Activated effector memory CD4-positive, alpha-beta T cell treated with anti-CD3 and anti-CD28 coated beads, Interleukin-2, amount 50 U/mL, for 16 hours (primary cell): ENCODE measurements at places on chromosomes 2 and 18.

DNA sequence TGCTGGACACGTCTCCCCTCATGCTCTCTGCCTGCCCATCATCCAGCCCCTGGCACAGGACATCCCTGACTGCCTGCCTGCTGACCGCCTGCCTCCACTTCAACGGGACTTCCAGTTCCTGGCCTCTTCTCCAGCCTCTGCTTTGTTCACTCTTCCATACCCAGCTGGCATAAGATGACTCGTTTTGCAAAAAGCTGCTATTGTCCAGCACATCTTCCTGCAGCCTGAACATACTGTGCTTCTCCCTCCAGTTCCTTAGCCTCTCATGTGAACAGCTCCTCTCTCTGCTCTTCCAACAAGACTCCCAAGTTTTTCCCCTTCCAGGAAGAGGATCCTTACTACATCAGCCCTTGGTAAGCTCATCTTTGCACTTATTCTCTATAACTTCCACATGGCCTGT lies 62.4 kb upstream of the SKOR2 start:
- DNase-seq, result no peak

DNA sequence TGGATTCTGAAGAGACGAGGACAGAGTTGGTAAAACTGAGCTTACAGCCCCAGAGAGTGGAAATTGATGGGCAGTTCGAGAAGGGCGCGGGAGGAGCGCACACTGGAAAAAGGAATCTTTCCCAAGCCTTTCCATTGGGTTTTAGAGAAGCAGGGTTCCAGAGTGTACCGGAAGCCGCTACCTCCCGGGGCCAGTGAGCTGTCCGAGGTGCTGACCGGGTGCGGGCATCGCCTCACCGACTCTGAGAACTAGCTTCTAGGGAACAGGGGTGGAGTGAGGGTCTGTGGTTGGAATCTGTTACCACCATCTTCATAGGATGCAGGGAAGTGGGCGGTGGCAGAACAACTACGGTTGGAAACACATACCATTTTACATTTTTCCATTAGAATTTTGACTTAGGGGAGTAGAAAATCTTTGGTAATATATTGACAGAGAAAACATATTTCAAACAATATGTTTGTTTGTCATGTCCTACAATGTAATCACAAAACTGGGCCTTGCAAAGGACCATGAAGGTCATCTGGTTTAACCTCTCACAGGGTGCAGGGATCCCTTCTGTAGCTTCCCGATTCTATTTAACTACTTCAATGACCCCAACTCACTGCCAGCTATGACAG lies 724 bp downstream of the NMS start:
- DNase-seq, result no peak

- no peak for DNase-seq
Measured at GRCh38 chr2:85698184-85698879, 4.2 kb downstream of the GNLY start.

GRCh38 chr18:46388286-46388685 lies 268.7 kb downstream of the LOXHD1 start:
- DNase-seq, result no peak

DNA sequence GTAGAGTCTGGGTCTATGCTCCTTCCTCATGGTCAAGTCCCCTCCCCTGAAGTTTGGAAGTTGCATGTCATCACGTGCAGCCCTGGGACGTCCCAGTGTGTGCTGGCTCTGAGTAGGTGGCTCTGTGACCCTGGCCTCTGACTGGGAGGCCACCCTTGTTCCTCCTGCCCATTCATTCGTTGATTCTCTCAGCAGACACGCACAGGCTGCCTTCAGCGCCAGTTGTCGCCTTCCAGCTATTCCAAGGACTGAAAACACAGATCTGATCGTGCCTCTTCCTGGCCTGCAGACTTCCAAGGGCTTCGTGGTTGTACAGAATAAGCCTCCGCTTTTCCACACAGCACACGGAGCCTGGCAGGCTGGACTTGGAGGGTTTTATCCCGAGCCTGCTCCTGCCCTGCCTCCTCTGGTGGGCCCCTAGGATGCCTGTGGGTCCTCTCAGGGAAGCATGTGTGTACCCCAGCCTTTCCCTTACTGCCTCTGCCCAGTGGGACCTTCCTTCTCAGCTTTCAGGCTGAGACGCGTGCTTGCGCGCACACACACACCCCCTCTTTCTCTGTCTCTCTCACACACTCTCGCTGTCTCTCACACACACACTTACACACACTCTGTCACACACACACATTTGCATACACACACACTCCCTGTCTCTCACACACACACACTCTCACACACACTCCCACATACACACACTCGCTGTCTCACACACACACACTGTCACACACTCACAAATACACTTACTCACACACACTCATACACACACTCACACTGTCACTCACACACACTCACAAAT lies 17.7 kb downstream of the SH3BP4 start:
- no peak for DNase-seq
